ENCODE measurements at places on chromosomes 5 and 9. TPM values are rescaled to one million over a fixed set of nuclear protein-coding genes. Genes with fewer than 3 reads are reported as not detected.

PCDHGA6 gene
- total RNA-seq, result 0.59 TPM

C9orf50 gene
- total RNA-seq, result not detected

CDX1 gene
- not detected for total RNA-seq

TXNDC8 gene
- total RNA-seq, result not detected

WDR36 gene
- total RNA-seq, result 33.9 TPM

HTR1A gene
- not detected for total RNA-seq

All from Panc1 (cell line).